IPS DF 19.7 (cell line): ENCODE measurements at places on chromosomes 1 and 21.

GRCh38 chr1:15835205-15835740, 12.2 kb upstream of the SPEN start:
- DNase-seq, result no peak

- no peak for DNase-seq
Measured at GRCh38 chr1:200337410-200337809, 72.4 kb downstream of the ZNF281 start.

DNA sequence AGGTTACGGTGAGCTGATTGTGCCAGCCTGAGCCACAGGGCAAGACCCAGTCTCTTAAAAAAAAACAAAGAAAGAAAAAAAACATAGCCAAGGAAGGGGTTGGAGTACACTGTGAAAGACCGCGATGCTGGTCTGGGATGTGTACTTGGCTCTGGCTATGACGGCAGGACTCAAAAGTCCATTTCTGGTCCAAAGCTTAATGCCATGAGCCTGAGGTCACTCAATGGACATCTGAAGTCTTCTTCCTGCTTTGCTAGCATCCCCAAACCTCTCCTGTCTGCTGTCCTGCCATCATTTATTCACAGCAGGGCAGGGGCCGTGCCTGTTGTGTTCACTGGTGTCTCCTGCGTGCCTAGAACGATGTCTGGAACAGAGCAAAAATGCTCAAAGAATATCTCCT, 1.5 kb upstream of the ARHGEF10L start:
- DNase-seq, result no peak

DNA sequence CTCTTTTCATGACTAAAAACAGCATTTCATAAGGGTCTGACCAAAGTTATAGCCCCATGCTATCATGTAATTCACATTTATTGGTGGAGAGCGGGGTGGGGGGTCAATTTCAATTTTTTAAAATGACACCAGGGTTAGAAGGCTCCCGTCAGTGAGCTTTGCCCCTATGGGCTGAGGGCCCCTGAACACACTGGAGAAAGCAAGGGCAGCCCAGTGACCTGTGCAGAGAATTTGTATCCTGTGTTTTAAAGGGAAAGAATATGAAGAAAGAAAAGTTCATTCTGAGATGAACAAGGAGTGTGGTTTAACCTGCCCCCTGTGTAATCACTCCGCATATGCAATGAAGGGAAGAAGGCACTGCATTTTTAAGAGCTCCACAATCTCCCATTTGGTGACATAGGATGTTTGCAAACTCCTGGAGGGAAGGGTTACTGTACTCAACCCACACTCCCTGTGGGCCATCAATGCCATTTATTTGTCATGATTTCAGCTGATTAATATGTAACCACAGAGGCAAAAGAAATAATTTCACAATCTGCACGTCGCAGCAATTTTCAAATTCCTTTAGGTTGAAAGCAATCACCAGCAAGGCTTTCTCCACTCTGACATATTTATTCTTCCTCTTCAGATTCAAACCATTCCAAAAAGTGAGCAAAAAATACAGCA, 95.6 kb downstream of the ZNF281 start:
- no peak for DNase-seq

DNA sequence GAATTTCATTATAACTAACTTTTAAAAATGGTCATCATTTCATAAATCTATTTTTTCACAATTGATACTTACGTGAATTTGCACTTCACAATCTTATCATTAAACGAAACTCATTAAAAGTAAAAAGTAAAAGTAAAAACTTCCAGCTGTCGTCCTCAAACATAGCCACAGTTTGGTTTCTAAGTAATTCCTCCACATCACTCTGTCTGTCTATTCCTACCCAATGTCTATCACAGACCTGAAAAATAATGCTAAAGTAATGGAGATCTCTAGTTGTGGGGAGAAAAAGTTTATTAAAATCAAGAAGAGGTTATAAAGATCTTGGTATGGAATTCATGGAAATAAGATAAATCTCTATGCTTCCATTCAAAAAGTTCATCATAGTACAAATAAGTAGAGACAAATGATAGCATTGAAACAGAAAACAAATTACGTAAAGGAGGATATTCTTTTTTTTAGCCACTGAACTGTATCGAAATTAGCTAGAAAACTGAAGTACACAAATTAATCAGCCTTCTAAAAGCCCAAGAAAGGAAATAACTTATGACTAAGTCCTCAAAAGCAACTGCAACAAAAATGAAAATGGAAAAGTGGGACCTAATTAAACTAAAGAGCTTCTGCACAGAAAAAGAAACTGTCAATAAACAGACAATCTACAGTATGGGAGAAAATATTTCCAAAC, 148.6 kb downstream of the TIAM1 start:
- no peak for DNase-seq

DNA sequence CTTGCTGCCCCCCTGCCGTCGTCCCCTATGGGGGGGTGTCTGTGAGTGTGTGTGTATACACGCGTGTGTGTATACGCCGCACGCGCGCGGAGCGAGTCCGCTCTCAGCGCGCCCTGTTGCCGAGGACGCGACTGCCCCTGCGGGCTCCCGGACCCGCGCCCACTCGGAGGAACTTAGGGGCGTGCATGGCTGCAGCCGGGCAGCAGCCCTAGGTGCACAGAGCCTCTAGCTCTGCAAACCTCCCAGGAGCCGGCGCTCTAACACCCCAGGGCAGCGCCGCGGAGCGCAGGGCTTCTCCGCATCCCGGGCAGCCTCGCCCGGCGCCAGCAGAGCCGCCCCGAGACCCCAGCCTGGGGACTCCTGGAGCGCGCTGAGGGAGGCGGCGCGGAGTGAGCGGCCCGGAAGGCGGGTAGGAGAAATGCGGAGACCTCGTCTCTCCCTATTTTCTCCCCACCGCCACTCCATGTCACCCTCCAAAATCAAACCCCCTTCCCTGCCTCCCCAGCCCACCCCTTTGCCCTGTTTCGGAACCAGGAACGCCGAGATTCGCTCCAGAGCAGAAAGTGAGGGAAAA, 574 bp downstream of the ITPKB start:
- DNase-seq, result no peak

GRCh38 chr21:28216976-28217523, 775.6 kb downstream of the LTN1 start:
- DNase-seq, result no peak

- DNase-seq, result peak; percentile 17
Measured at GRCh38 chr1:168428063-168428731, 115.6 kb downstream of the XCL2 start.

DNA sequence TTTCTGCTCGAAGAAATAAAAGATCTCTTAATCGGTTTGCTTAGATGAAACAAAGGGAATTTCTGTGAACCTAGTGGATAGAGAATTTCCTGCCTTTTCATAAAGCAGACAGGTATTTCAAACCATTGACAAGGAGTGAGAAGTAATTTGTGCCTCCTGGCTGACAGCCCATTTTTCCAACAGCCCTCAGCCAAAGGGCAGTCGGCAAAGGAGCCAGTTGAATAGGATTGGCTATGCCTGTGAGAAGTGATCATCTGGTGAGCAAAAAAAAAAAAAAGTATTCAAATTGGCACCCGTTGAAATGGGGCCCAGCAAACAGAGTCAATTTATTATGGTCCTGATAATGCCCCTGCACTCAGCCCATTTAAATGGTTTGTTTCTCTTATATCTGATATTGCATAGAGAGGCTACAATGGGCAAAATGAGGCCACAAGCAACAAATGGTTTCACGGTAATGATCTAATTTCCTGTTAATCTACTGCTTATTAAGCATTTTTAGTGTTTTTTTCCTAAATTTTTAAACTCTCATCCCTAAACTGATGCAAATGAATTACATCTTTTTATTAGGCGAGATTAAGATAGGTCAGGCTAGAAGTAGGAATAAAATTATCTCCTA, 477.5 kb downstream of the NUF2 start:
- DNase-seq, result no peak

DNA sequence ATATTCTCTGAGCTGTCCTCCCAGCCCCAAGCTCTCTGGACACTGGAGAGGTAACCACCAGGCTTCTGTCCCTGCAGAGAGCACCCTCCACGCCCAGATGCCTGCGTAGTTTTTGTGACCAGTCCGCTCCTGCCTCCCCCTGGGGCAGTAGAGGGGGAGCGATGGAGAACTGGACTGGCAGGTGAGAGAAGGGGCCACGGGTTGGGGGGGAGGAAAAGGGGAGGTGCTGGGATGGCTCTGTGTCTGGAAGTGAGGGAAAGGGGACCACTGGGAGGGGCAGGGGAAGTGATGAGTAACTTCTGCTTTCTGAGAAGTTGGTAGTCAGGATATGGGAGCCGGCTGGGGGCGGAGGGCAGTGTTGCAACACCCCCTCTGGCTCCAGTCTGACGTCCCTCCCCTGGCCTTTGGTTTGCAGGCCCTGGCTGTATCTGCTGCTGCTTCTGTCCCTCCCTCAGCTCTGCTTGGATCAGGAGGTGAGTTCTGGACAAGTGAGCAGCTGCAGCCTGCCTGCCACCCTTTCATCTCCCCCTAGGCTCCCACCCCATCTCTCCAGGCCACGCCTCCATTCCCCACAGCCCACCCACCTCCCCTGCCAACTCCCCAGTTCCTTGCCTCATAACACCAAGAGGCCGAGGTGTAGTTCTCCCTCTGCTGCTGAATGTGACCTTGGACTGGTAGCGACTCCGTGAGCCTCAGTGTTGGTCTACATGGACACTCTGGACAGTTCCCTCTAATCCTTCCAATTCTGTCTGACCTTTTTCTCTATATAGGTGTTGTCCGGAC, 3.1 kb downstream of the ADAMTSL4 start:
- DNase-seq, result no peak

DNA sequence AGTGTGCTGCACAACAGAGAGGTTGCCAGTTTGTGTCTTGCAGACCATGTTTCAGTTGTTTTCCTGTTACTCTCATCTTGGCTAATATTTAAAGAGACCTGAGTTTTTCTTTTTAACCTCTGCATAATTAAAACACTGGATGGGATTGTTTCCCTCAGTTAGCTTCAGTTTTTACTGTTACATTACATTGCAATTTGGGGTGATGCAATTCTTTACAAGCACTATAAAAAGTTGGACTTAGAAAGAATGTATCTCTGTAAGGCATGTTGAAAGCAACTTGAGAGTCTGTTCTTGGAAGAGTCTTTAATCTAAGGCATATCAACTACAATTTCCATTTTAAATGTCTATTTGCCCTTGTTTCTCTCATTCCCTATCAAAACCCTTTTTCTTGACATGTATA, 99.1 kb downstream of the DNM3 start:
- no peak for DNase-seq
